ENCODE measurements at places on chromosomes 7 and 10.

GRCh38 chr10:6399231-6399741 lies 180.8 kb downstream of the PRKCQ start:
- no peak for DNase-seq

GRCh38 chr7:13197501-13197900 lies 510.1 kb downstream of the ARL4A start:
- no peak for DNase-seq

- DNase-seq = no peak
These were observed 46.0 kb downstream of the RNF133 start for GRCh38 chr7:122652876-122653275.

- DNase-seq = no peak
These were observed 233.3 kb downstream of the LRRN3 start for GRCh38 chr7:111324228-111324627.

DNA sequence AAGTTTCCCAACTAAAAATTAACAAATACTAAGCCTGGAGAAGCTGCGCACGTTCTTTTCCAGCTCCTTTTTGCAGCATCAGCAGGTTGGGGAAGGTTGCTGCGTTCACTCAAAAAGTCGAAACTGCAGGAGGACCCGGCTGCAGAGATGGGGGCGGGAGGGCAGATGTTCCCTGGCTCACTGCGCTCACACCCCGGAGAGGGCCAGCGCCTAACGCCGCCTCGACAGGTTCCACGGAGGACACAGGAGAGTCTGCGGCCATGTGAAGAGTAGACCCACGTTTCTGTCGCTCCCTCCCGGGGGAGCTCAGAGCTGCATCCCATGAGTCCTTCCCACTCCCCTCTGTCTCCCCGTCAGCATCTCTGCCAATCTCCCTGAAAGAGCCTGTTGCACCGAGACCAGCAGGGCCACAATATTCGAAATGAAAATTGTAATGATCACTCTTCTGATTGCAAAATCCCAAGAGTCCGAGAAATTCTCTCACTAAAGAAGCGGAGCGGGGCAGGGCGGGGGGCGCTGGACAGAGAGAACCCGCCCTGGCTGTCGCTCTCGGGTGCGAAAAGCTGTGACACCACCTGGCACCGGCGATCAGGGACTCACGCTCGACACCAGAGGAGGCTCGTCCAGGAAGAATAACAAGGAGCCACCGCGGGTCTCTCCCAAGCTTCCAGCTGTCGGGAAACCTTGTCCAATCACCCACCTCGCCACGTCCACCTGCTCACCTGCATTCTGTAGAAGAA lies 131.5 kb upstream of the PFKP start:
- DNase-seq = no peak

GRCh38 chr7:107682886-107683285 lies 22.3 kb downstream of the SLC26A4 start:
- no peak for DNase-seq

DNA sequence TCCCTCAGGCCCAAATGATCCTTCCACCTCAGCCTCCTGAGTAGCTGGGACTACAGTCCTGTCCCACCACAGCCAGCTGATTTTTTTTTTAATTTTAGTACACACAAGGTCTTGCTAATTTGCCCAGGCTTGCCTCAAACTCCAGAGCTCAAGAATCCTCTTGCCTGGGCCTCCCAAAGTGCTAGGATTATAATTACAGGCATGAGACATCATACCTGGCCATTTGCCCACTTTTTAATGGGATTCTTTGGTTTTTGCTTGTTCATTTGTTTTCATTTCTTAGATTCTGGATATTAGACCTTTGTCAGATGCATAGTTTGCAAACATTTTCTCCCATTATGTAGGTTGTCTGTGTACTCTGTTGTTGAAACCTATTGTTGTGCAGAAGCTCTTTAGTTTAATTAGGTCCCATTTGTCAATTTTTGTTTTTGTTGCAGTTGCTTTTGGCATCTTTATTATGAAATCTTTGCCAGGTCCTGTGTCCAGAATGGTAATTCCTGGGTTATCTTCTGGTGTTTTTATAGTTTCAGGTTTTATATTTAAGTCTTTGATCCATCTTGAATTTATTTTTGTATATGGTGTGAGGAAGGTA lies 95.2 kb downstream of the GLCCI1 start:
- DNase-seq = no peak

GRCh38 chr7:44547536-44548231 lies 6.6 kb upstream of the NPC1L1 start:
- no peak for DNase-seq
